ENCODE measurements at places on chromosomes 6 and 20. TPM values are rescaled to one million over a fixed set of nuclear protein-coding genes. Genes with fewer than 3 reads are reported as not detected.

DNA sequence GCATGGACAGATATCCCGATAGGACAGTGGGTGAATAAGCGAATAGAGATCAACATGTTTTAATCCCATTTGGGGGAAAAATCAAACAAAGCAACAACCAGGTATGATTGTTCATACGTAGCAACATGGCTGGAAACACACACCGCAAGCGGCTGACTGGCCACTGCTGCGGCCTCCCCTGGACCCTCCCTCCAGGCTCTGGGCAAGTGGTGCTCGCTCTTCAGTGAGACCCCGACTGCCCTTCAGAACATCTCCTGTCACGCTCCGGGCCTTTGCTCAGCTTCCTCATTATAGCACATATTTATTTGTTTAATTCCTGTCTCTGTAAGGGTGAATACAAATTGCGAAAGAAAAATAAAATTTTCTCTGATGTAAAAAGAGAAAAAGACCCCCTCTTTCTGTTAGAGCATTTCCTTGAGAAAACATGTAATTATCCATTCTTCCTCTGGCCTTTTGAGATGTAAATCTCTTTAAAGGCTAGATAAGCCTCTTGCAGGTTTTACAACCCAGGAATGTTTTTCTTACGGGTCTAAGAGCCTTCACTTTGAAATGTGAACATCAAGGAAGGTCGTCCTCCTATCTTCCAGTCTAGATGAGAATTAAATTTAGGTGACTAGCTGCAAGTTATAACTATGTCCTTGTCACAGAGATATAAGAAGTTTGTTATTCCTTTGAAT, 11.0 kb upstream of the FAM210B start:
- H3K4me3 ChIP-seq = no peak overlapping the region
- H3K27me3 ChIP-seq = peaks cover 73% of the 10 kb centered on the region
- no peak for DNase-seq
- H3K4me1 ChIP-seq = peaks cover 4% of the 10 kb centered on the region
- H3K36me3 ChIP-seq = no peaks in the 10 kb centered on the region

GRCh38 chr6:106220485-106220884, 105.1 kb downstream of the ATG5 start:
- no peak overlapping the region for H3K4me3 ChIP-seq
- no peaks in the 10 kb centered on the region for H3K4me1 ChIP-seq
- H3K27ac ChIP-seq = no peak overlapping the region
- DNase-seq = no peak
- peaks cover 4% of the 10 kb centered on the region for H3K36me3 ChIP-seq

DNA sequence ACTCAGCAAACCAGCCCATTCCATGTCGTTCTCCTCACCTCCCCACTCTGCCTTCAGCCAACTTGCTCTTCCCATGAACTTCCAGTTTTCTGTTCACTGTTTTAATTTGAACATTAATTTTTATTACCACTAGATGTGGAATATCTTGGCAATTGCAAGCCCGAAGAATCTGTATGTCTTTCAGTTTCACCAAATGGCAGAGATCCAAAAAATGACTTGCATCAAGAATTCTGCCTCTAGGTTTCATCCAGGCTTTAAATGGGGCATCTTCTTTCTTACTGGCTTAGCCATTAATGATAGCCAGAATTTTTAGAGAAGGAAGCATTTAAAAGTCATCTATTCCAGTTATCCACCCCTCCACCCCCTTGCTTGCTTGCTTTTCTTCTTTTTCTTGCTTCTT, 39.0 kb downstream of the CAP2 start:
- no peaks in the 10 kb centered on the region for H3K27me3 ChIP-seq
- DNase-seq = no peak
- no peak overlapping the region for H3K4me3 ChIP-seq
- H3K36me3 ChIP-seq = peaks cover 49% of the 10 kb centered on the region

GRCh38 chr6:71203206-71203605, 85.4 kb upstream of the OGFRL1 start:
- DNase-seq = no peak
- H3K27ac ChIP-seq = no peak overlapping the region
- H3K4me3 ChIP-seq = no peak overlapping the region
- no peaks in the 10 kb centered on the region for H3K27me3 ChIP-seq
- H3K36me3 ChIP-seq = no peaks in the 10 kb centered on the region

- H3K27ac ChIP-seq = peak overlapping the region; percentile 83
- peaks cover 27% of the 10 kb centered on the region for H3K4me1 ChIP-seq
- DNase-seq = no peak
- H3K27me3 ChIP-seq = no peaks in the 10 kb centered on the region
- no peaks in the 10 kb centered on the region for H3K36me3 ChIP-seq
- no peak overlapping the region for H3K4me3 ChIP-seq
Measured at GRCh38 chr6:151109869-151110575, 129.7 kb upstream of the AKAP12 start.

- peaks cover 13% of the 10 kb centered on the region for H3K36me3 ChIP-seq
- H3K4me3 ChIP-seq = no peak overlapping the region
- H3K4me1 ChIP-seq = peaks cover 22% of the 10 kb centered on the region
- H3K27ac ChIP-seq = peak overlapping the region; percentile 86
- no peaks in the 10 kb centered on the region for H3K27me3 ChIP-seq
Measured at GRCh38 chr6:35043381-35044130, 97.6 kb downstream of the TCP11 start.

- no peaks in the 10 kb centered on the region for H3K36me3 ChIP-seq
- DNase-seq = peak; percentile 63
- no peaks in the 10 kb centered on the region for H3K27me3 ChIP-seq
- H3K4me3 ChIP-seq = no peak overlapping the region
Measured at GRCh38 chr6:3532296-3532916, 75.6 kb upstream of the SLC22A23 start.

DNA sequence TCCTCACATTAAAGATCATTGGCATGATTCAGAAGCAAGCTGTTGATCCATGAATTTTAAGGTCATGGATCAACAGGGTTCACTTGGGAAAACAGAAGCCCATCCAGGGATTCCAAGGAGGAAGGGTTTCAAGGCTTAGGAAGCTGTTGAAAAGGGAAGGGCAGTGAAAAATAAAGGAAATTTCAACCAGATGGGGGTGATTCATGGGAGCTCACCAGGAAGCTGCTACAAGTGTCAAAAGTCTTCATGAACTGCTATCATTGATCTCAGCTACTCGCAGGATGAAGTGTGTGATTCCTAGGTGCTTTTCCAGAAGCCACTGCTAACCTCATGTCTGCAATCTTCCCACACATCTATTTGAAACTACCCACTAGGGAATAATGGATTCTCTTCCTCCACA, 26.2 kb downstream of the ADTRP start:
- no peaks in the 10 kb centered on the region for H3K27me3 ChIP-seq
- H3K4me3 ChIP-seq = no peak overlapping the region
- no peak for DNase-seq
- H3K4me1 ChIP-seq = peaks cover 2% of the 10 kb centered on the region

DNA sequence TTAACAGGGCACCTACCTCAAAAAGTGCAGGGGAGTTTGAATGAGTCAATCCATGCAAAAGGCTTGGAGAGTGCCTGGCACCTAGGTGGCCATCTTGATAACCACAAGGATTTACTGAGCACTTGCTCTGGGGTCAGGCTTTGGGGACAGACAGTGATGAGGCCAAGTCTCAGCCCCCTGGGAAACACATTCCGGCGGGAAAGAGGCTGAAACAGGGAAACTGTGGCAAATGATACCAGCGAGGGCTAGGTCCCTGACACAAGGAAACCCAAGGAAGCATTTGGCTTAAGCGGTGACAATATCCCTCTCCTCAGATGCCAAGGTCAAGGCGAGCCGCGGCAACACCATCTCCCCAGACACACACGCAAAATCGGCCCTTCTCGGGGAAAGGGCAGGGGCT, 527 bp upstream of the DOK5 start:
- no peak for DNase-seq
- H3K36me3 ChIP-seq = no peaks in the 10 kb centered on the region

DNA sequence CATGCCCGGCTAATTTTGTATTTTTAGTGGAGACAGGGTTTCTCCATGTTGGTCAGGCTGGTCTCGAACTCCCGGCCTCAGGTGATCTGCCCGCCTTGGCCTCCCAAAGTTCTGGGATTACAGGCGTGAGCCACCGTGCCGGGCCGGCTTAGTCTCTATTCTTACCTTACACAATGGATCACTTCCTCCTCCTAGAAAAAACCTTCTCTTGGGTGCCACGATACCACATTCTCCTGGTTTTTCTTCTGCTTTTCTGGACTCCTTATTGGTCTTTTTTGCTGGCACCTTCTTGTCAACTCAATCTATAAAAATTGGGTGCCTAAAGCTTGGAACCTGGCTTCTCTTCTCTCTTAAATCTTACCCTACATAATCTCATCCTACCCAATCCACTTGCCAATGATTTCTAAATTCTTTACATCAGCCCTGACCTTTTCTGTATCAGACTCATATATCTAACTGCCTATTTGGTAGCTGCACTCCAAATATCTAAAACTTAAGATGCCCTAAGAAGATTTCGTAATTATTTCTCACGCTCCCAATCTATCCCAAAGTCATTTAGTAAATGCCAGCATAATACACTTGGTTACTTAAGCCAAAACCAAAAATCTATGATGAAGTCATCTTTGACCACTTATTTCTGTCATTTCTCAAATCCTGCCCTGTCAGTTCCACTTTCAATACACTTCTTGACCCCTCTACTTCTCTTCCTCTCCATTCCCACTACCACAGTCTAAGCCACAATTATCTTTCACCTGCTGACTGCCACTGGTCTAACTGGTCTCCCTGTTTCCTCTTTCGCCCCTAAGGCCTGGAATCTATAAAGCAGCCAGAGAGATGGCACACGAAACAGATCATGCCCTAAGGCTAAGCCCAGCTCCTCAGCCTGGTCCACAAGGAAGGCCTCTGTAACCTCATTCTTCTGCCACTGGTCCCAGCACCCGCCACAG, 43.2 kb downstream of the ELMO2 start:
- peak overlapping the region; percentile 92 for H3K27ac ChIP-seq
- H3K4me1 ChIP-seq = peaks cover 36% of the 10 kb centered on the region
- peak overlapping the region; percentile 98 for H3K4me3 ChIP-seq
- H3K36me3 ChIP-seq = peaks cover 28% of the 10 kb centered on the region
- DNase-seq = no peak

- no peaks in the 10 kb centered on the region for H3K27me3 ChIP-seq
- no peak for DNase-seq
- H3K4me1 ChIP-seq = peaks cover 8% of the 10 kb centered on the region
- H3K27ac ChIP-seq = no peak overlapping the region
- no peak overlapping the region for H3K4me3 ChIP-seq
Measured at GRCh38 chr6:152184573-152184916, 377.1 kb downstream of the ESR1 start.

- H3K4me3 ChIP-seq = no peak overlapping the region
- H3K27me3 ChIP-seq = no peaks in the 10 kb centered on the region
- no peak overlapping the region for H3K27ac ChIP-seq
- no peaks in the 10 kb centered on the region for H3K36me3 ChIP-seq
- H3K4me1 ChIP-seq = no peaks in the 10 kb centered on the region
Measured at GRCh38 chr20:60803335-60804055, 448.6 kb upstream of the CDH4 start.

DNA sequence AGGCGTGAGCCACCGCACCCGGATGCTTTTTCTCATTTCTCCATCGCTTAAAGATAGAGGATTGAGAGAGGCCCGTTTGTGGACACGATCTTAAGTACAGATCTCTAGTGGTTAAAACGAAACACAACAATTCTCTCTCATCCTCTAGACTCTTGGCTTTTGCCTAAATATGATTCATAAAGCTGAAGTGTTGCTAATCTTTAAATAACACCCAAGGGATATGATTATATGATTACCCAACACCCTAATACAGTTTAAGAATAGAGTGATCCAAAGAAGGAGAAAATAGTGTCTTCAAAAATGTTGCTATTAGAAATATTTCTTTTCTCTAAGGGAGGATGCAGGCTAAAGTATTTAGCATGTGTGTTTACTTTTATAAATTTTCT, 50.4 kb downstream of the MTHFD1L start:
- peaks cover 31% of the 10 kb centered on the region for H3K36me3 ChIP-seq
- no peaks in the 10 kb centered on the region for H3K27me3 ChIP-seq
- H3K4me3 ChIP-seq = no peak overlapping the region
- peak overlapping the region; percentile 47 for H3K27ac ChIP-seq
- DNase-seq = no peak

- H3K4me1 ChIP-seq = no peaks in the 10 kb centered on the region
- H3K27ac ChIP-seq = no peak overlapping the region
- no peak overlapping the region for H3K4me3 ChIP-seq
- H3K27me3 ChIP-seq = peaks cover 59% of the 10 kb centered on the region
- no peaks in the 10 kb centered on the region for H3K36me3 ChIP-seq
Measured at GRCh38 chr6:46137387-46137786, 7.6 kb downstream of the ENPP4 start.

DNA sequence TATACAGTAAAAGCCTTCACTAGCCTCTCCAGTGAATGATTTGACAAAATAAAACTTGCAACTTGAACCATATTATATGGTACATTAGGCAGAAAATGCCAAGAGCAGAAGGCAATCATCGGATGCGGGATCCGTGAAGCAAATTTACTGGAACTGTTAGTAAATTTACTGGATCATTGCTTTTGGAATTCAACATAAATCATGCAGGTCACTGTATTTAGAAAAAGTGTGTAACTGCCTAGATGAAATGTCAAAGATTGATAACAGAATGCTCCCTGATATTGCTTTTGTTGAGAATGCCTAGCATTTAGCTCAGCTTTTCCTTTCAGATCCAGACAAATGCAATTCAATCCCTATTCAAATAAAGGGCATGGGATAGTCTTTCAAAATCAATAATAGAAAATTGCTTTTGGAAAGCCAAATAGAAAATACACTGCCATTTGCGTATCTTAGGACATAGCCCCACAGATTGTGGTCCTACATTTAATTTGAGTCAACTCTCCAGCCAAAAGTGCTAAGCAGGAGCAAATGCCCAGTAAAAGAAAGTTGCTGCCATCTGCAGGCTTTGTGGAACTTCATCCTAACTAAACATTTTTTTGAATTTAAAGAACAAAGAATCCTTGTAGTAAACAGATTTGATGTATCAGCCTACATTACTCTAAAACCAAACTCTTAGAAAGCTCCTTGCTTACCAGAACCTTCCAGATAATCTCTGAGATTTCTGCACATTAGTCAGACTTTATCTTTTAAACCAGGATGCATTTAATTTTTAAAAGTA, 109.5 kb upstream of the HSF2 start:
- no peak for DNase-seq
- H3K4me1 ChIP-seq = no peaks in the 10 kb centered on the region
- H3K27ac ChIP-seq = no peak overlapping the region

- no peak overlapping the region for H3K27ac ChIP-seq
- H3K4me1 ChIP-seq = peaks cover 8% of the 10 kb centered on the region
- H3K27me3 ChIP-seq = no peaks in the 10 kb centered on the region
- no peak for DNase-seq
- peaks cover 49% of the 10 kb centered on the region for H3K36me3 ChIP-seq
Measured at GRCh38 chr6:15511248-15512125, 151.3 kb downstream of the DTNBP1 start.

Gene PPP1R14C
- total RNA-seq = 0.46 TPM

Gene LINC00237
- not detected for total RNA-seq

Gene IL17F
- total RNA-seq = not detected

Gene CYP21A2
- total RNA-seq = 0.44 TPM

Gene MYCT1
- total RNA-seq = not detected

Gene ARHGAP18
- 12.8 TPM for total RNA-seq
